ENCODE measurements at places on chromosomes 16 and 17.
A peak's percentile ranks its signal among the peaks of the same experiment; 100 is the strongest.

- DNase-seq, result no peak
These were observed 11.7 kb upstream of the CNTNAP4 start for GRCh38 chr16:76265434-76266045.

GRCh38 chr16:59975953-59976352, 1241.8 kb upstream of the GOT2 start:
- no peak for DNase-seq

DNA sequence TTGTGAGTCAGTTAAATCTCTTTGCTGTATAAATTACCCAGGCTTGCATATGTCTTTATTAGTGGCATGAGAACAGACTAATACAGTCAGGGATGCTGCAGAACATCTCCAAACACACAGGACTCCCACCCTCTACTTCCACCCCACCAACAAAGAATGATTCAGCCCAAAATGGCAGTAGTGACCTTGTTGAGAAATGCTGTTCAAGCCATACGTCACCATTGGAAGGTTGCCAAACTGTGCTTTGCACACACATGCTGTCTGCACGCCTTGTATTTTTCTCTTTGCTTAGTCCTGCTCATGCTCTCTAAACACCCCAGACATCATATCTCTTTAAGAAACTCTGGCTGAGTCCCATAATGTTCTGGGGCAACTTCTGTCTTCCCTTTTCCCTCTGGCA, 589.6 kb downstream of the WWOX start:
- peak; percentile 16 for DNase-seq

- peak; percentile 60 for DNase-seq
These were observed at the start of gene CENPT for GRCh38 chr16:67847064-67847861. Gene CENPT (minus strand): TSS chr16:67847693. CDS start chr16:67833859, 13,834 bp downstream.

DNA sequence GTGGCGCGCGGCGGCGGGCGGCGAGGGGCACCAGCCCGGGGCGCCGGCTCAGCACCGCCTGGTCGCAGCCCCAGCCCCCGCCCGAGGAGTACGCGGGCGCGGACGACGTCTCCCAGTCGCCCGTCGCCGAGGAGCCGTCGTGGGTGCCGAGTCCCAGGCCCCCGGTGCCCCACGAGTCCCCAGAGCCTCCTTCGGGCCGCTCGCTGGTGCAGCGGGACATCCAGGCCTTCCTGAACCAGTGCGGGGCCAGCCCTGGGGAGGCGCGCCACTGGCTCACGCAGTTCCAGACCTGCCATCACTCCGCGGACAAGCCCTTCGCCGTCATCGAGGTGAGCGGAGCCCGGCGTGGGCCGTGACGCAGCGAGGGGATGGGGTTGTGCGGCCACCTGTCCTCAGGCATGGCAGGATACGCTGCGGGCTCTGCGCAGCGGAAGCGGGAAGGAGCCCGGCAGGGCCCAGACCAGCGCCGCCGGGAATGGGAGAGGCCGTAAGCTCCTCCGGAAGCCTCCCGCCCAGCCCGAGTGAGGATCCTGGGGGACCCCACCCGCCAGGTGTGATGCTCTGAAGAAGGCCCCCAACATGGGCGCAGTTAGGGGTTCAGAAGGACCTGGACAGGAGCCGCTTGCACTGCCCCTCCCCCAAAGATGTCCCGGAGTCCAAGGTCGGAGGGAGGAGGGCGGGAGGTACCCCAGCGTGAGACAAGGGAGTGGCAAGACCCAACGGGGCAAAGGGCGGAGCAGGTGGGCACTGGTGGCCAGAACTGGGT, 522 bp downstream of the NAGS start:
- DNase-seq, result no peak

- no peak for DNase-seq
These were observed 113.4 kb downstream of the TRIM37 start for GRCh38 chr17:58993311-58993710.

GRCh38 chr17:57956291-57957119, 1.3 kb upstream of the CUEDC1 start:
- DNase-seq, result no peak

GRCh38 chr16:62709794-62710193, 673.6 kb upstream of the CDH8 start:
- no peak for DNase-seq

DNA sequence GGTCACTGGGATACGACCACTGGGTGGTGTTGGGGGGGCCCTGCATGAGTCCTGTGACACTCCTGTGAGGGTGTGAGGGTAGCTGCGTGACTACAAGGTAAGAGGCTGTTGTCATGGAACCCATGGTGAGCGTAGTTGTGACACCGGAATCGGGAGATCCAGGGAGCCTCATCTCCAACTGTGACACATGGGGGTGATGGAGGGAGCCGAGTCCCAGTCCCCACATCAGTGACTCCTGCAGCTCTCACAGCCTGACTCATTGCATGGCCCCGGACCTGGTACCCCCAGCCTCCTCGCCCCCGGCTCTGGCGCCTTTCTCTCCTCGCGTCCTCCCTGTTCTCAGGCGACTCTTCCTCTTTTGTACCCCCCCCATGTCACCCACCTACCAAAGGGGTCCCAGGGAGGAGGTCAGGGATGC, 14.2 kb downstream of the CDH16 start:
- no peak for DNase-seq

GRCh38 chr17:43891851-43892646, 15.3 kb downstream of the MPP2 start:
- DNase-seq, result no peak

- no peak for DNase-seq
These were observed 481 bp upstream of the BRD7 start for GRCh38 chr16:50369133-50369804.

GRCh38 chr17:33679595-33679994, 386.5 kb upstream of the ASIC2 start:
- DNase-seq, result no peak

DNA sequence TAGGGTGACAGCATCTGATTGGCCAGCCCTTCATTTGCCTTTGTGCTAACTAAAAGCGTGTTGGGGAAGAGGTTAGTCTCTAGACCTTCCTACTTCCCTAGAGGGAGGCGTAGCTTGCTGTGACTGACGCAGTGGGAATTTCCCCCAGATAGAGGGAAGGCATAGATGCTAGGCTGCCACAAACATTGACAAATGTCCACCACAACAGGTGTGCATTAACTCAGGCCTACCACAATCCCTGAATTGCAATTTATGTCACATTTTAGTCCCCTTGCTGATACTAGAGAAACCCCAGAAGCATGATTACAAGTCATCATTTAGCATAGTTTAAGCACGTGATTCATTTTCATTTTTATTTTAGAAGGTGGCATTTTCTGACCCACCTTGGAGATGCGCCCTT, 76.3 kb upstream of the WSB1 start:
- no peak for DNase-seq

DNA sequence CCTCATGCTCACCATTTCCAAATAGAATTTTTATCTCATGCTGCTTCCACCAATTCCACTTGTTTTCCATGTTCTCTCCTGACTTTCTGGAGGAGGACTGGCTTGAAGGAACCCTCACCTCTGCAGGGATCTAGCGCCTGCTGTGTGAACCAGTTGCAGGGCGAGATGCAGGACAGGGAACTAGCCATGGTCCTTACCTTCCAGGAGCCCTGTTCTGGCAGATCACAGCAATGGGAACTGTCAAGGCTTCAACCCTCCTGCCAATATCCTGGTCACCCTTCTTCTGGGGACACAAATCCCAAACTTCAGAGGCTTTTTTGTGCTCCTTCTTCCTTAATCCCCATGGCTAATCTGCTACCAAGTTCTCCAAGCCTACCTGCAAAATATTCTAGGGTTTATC, 60.4 kb upstream of the MMP2 start:
- peak; percentile 18 for DNase-seq

DNA sequence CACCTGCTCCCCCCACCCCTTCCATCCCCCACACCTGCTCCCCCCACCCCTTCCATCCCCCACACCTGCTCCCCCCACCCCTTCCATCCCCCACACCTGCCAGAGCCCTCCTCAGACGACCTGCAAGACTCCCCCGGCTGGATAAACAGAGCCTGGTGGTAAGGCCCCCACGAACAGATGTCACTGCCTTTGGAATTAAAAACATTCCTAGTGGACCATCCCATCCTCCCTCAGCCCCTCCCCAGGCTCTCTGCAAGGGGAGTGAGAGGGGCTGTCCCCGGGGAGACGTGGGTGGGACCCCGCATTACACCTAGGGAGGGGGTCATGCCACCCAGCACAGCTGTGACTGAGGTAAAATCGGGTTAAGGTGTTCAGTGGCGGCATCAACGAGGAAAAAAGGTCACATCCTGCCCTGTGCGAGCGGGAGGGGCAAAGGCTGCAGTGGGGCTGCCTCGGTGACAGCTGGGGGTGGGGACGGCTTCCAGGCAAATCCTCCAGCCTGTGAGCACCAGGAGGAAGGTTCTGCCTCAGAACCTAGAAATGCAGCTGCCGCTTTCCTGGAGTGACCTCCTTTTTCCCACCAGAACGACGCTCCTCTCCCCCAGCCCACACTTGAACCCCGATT, 38.7 kb downstream of the TIMM22 start:
- DNase-seq, result no peak

GRCh38 chr16:51508490-51509212, 357.6 kb upstream of the SALL1 start:
- DNase-seq, result no peak

DNA sequence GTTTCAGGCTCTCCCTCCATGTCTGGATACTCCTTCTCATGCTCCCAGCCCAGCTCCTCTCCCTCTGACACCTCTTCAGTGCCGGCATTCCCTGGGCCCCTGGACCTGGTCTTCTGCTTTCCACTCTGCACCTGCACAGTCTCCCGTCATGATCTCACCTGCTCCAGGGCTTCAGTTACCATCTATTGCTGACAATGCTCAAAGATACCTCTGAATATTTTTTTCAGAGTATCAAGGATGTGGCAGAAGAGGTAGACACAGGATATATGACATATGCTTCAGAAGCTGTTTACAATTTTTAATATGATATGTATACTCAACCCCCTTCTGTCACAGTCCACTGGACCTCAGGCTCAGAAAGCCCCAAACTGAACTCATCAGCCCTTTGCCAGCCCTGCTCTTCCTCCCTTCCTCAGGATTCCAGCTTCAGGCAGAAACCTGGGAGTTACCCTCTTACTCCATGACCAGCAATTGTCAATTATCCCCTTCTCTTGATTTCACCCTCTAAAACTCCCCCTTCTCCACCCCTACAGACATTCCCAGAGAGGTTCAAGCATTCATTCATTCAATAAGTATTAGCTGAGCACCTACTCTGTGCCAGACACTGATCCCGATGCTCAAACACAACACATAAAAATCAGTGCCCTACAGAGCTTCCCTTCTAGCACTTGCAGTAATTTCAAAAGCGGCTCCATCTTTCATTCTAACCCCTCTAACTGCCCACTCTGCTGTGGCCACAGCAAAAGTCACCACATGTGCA, 7.8 kb upstream of the MLLT6 start:
- DNase-seq, result no peak

DNA sequence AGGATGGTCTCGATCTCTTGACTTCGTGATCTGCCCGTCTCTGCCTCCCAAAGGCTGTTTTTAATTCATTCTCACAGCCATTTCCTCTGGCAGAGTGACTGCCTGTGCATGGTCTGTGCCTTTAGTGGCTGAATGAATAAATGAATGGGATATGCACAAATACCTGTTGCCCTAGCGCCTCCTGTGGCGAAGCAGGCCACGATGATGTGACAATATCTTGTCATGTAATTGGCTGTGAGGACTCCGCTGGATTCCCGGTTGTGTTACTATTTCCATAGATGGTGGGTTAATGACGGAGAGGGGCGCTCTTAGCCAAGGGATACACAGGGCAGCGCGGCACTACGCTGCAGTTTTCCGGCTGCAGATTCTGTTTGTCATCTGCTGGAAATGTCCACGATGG, 26.8 kb upstream of the ENDOV start:
- no peak for DNase-seq

GRCh38 chr17:43026595-43026994, 1.6 kb downstream of the RND2 start:
- no peak for DNase-seq

DNA sequence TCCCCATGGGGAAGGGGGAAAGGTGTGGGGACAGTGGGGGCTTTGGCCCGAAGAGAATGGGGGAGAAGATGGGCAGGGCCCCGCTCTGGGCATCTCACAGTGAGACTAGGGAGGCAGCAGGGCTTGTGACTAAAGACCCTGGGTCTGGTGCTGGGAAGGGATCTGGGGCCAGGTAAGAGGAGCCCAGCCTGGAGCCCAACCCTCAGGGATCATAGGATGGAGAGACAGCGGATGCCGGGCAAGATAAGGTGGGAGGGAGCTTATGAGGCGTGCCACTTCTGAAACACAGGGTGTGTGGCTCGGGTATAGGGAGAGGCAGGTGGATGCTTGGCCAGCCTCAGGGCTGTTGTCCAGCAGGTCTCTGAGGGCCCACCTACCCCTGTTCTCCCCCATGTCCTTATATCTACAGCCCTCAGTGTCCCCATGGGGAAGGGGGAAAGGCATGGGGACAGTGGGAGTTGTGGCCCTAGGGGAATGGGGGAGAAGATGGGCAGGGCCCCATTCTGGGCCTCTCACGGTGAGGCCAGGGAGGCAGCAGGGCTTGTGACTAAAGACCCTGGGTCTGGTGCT, 15.4 kb downstream of the USP6 start:
- no peak for DNase-seq

DNA sequence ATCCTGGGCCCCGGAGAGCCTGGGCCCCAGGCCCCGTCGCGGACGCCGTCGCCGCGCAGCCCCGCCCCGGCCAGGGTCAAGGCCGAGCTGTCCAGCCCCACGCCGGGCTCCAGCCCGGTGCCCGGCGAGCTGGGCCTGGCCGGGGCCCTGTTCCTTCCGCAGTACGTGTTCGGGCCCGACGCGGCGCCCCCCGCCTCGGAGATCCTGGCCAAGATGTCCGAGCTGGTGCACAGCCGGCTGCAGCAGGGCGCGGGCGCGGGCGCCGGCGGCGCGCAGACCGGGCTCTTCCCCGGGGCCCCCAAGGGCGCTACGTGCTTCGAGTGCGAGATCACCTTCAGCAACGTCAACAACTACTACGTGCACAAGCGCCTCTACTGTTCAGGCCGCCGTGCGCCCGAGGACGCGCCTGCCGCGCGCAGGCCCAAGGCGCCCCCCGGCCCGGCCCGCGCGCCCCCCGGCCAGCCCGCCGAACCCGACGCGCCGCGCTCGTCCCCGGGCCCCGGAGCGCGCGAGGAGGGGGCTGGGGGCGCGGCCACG, 36.8 kb upstream of the ZC3H18 start:
- DNase-seq, result peak; percentile 7

- DNase-seq, result no peak
These were observed 38.9 kb upstream of the PLCG2 start for GRCh38 chr16:81740169-81740568.

DNA sequence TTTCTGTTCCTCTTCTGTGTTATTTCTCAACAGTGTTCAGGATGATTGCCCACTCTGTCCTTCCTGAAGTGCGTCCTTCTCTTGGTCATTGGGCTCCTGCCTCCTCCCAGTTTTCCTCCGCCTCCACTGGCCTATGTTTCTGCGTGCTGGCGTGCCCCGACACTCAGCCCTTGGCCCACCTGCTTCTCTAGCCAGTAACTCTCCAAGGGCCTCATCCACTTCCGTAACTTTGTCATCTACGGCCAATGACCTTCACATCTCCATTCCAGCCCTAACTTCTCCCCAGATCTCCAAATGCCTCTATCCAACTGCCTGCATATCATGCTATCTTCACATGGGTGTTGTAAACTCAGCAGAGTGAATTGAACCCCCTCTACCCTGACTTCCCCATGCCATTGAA, 39.6 kb upstream of the RPL38 start:
- DNase-seq, result no peak

Measured in brain microvascular endothelial cell (primary cell).